ENCODE measurements at places on chromosomes 2 and 18.

- no peak for DNase-seq
These were observed 51.3 kb upstream of the NABP1 start for GRCh38 chr2:191626497-191627151.

GRCh38 chr2:229920011-229920641 lies 1.7 kb downstream of the TRIP12 start:
- DNase-seq: no peak

DNA sequence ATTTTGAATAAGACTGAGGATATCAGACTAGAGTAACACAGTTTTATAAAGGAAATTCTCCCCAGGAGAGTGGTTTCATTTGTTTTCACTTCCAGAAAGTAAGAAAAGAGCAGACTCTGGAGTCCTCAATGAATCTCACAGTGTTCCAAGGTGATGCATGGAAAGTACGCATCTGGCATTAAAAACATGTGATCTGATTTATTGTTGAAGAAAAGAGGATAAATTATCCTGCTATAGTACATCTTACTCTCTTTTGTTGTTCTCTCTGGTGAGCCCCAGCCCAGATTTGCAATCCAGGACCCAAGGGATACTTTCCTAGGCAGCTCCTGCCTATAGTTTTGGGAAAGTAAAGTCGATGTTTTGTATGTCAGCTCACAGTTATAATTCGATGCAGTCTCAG lies 285.9 kb downstream of the CTNNA2 start:
- DNase-seq: no peak

DNA sequence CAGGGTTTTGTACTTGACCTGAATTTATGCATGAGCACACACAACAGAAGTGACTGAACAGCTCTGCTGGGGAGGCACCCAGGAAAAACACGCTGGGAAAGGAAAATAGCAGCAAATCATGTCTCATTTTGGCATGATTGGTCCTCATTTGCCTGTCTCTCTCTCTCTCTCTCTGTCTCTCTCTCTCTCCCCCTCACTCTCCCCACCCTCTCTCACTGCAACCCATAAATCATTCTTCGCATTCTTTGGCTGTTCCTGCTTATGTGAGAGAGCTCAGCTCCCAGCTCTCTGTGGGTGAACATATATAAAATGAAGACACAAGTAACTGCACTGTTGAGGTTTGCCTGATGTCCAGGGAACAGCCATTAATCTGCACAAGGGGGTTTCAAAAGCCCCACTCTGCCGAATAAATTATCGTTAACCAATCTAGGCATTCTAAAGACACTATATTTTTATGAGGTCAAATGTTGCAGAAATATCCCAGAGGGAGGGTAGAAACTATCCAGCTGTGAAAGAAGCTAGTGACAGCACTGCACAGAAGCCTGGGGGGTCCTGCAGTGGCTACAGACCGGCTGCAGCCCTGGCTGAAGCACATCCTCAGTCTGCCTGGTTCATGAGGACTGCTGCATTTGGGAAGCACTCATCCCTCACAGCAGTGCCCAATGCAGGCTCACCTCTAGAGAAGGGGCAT lies 260.3 kb downstream of the AFF3 start:
- no peak for DNase-seq

GRCh38 chr2:222753251-222753824 lies 81.9 kb downstream of the MOGAT1 start:
- no peak for DNase-seq

- no peak for DNase-seq
These were observed 21.8 kb upstream of the RAB27B start for GRCh38 chr18:54806526-54806925.

- DNase-seq: no peak
These were observed 1162.8 kb upstream of the ACVR2A start for GRCh38 chr2:146681991-146682390.

DNA sequence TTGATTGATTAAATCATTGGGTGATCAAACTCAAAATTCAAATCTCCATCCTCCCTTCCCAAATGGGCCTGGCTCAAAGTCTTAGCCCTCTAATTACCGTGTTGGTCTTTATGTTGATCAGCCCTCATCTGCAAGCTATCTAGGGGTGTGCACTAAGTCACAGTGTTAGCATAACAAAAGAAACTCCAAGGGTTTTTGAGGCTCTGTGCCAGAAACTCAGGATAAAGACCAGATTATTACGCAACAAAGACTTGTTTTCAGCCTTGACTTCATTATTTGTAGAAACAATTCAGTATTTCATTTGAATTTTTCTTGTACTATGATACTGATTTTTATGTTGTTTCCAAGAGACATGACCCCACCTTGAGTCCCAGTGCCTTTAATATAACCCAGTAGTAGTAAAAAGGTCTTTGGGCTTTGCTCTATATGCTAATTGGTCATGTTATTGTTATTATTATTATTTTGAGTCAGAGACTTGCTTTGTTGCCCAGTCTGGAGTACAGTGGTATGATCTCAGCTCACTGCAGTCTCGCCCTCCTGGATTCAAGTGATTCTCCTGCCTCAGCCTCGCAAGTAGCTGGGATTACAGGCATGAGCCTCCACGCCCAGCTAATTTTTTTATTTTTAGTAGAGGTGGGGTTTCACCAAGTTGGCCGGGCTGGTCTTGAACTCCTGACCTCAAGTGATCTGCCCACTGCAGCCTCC lies 13.9 kb downstream of the PSMD14 start:
- no peak for DNase-seq

- no peak for DNase-seq
These were observed 4.0 kb downstream of the CYP26B1 start for GRCh38 chr2:72143441-72144273.

- DNase-seq: no peak
These were observed 829.3 kb downstream of the LRRTM4 start for GRCh38 chr2:76692908-76693307.

DNA sequence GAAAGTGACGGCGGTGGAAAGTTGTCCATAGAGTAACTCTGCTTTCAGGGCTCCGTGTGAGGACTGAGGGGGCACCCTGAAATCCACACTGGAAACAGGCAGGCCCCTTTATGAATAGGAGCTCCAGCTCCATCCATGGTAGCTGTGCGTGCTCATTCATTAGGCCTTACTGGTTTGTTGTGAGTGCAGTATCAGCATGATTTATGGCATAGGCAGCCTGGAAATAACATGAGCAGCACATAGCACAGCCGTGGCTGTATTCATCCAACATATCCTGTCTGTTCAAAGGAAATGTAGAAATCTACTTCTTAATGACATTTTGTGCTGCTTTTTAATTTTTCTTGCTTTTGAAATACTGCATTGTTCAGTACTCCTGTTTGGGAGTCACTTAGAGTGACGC lies 414.8 kb upstream of the RAB12 start:
- no peak for DNase-seq

GRCh38 chr2:233926806-233927205 lies 9.6 kb downstream of the TRPM8 start:
- no peak for DNase-seq

- no peak for DNase-seq
These were observed 30.1 kb upstream of the E2F6 start for GRCh38 chr2:11495844-11496681.

DNA sequence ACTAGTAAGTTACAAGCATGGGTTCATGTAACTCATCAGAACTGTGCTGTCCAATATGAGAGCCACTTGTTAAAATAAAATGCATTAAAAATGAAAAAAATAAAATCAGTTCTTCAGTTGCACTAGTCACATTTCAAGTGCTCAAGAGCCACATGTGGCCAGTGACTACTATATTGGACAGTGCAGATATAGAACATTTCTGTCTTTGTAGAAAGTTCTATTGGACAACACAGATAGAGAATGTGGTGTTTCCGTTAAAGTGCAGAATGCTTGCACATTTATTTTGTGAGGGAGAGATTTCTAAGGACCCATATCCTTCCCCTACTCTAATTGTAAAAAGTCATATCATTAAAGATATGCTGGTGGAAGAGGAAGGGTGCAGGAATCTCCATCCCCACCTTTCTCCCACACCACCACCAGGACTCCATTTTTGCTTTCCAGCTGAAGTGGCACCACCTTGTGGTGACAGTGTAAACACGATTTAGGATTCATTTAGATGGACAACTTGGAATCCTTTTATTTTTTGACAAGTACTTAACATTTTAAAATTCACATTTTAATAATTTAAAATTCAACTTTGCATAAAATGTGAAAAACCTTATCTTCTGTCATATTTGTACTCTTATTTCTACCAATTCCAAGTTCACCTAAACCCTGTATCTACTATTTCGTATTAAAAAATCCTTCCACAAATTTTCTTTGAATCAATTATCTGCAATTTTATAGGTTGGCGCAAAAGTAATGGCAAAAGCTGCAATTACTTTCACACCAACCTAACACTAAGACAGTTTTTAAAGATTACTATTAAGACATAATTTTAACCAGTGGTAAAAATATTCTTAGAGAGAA lies 9.4 kb upstream of the CD302 start:
- no peak for DNase-seq

DNA sequence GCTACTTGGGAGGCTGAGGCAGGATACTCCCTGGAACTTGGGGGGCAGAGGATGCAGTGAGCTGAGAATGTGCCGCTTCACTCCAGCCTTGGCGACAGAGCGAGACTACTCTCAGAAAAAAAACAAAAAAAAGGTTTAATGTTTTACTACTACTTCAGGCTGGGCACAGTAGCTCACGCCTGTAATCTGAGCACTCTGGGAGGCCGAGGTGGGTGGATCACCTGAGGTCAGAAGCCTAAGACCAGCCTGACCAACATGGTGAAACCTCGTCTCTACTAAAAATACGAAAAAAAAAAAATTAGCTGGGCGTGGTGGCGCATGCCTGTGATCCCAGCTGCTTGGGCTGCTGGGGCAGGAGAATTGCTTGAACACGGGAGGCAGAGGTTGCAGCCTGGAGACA lies 75.7 kb upstream of the ATIC start:
- no peak for DNase-seq

GRCh38 chr2:124639524-124639923 lies 614.4 kb downstream of the CNTNAP5 start:
- no peak for DNase-seq

GRCh38 chr18:54209471-54210180 lies 14.8 kb downstream of the MBD2 start:
- DNase-seq: no peak

- DNase-seq: no peak
These were observed 28.1 kb upstream of the INPP4A start for GRCh38 chr2:98416383-98417159.

- no peak for DNase-seq
These were observed 91.4 kb downstream of the ARL4C start for GRCh38 chr2:234405462-234405861.

GRCh38 chr18:76553715-76554546 lies 58.9 kb upstream of the ZNF516 start:
- no peak for DNase-seq

DNA sequence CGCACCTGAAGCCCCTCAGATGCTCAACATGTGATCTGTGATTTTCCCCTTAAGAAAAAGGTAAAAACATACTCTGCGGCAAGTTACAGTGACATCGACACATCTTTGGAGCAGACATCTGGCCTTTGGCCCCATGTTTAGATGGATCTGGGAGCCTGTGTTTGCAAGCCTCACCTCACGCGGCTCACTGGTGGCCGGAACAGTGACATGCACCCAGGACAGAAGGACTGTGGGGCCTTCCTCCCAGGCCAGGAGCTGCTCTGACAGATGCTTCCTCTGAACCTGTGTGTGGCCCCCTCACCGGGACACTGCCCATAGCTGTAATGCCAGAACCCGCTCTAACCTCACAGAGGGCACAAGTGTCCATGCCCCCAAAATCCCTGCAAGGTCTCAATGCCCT lies 13.1 kb downstream of the PASK start:
- no peak for DNase-seq

GRCh38 chr2:9263428-9263827 lies 56.8 kb downstream of the ASAP2 start:
- no peak for DNase-seq

GRCh38 chr2:240598311-240598911 lies 11.9 kb downstream of the CAPN10 start:
- no peak for DNase-seq

GRCh38 chr18:72201032-72201431 lies 343.1 kb downstream of the CBLN2 start:
- DNase-seq: no peak

DNA sequence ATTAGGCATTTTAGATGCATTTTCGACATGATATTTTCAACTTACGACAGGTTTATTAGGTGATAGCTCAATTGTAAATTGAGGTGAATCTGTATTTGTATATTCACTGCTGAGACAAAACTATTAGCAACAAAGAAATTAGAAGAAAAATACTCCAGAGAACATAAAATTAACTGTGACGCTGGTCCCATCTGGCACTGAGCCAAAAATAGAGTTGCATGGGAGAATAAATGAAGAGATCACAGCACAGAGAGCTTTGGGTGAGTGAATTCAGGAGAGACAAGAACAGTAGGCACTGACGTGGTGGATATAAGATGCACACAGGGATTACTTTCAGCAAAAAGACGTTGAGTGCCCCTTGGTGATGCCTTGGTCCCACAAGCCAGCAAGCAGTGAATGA lies 306.2 kb upstream of the RAB6C start:
- DNase-seq: no peak

GRCh38 chr2:54665436-54665856 lies 58.0 kb upstream of the EML6 start:
- DNase-seq: no peak

GRCh38 chr2:19360966-19361321 lies 2.5 kb upstream of the OSR1 start:
- DNase-seq: no peak

Measured in D721Med (cell line).